ENCODE measurements at places on chromosomes 5 and 9. TPM values are rescaled to one million over a fixed set of nuclear protein-coding genes. Genes with fewer than 3 reads are reported as not detected.

DNA sequence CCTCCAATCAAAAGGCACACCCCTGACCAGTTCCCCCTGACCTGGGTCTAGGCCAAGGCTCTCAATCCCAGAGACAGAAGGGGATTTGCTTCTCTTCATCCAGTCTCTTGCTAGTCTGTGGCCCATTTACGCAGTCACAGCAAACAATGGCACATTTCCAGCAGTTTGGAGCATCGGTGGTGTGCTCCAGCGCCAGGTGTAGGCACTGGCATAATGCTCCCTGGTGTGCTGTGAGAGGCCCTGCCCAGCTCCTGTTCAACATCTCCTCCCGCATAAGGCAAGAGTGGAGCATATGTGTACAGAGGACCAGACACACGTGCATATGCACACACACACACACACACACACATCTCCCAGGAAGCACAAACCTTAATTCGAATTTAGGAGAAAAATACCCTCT, 79.5 kb upstream of the ERCC6L2 start:
- DNase-seq = no peak

- DNase-seq = no peak
These were observed 26.8 kb upstream of the GABRP start for GRCh38 chr5:170756691-170757090.

- peak; percentile 81 for DNase-seq
These were observed 780 bp downstream of the RNU6ATAC start for GRCh38 chr9:134163371-134164196.

GRCh38 chr5:143652108-143652700, 159.8 kb upstream of the HMHB1 start:
- DNase-seq = no peak

GRCh38 chr9:133690081-133690561, 48.0 kb downstream of the SARDH start:
- DNase-seq = no peak

- DNase-seq = no peak
These were observed 16.4 kb upstream of the ZBTB34 start for GRCh38 chr9:126844085-126844484.

- no peak for DNase-seq
These were observed 5.5 kb downstream of the ADRB2 start for GRCh38 chr5:148831590-148832565.

DNA sequence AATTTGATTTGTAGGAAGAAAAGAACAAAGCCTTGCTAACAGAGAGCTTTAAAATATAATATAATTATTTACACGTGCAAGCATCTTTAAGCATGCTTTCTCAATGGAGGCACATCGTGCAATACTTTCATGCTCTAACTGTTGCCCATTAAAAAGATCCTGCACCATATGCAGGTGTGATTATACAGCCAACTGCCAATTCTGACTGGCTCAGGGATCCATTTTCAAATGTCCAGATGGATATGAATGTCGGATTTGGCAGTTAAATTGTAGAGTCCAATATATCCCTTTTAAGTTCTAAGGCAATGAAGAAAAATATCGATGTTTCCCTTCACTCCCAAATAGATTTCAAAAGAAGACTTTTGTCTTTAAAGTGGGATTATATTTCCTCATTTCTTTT, 416.4 kb upstream of the CD180 start:
- DNase-seq = no peak

DNA sequence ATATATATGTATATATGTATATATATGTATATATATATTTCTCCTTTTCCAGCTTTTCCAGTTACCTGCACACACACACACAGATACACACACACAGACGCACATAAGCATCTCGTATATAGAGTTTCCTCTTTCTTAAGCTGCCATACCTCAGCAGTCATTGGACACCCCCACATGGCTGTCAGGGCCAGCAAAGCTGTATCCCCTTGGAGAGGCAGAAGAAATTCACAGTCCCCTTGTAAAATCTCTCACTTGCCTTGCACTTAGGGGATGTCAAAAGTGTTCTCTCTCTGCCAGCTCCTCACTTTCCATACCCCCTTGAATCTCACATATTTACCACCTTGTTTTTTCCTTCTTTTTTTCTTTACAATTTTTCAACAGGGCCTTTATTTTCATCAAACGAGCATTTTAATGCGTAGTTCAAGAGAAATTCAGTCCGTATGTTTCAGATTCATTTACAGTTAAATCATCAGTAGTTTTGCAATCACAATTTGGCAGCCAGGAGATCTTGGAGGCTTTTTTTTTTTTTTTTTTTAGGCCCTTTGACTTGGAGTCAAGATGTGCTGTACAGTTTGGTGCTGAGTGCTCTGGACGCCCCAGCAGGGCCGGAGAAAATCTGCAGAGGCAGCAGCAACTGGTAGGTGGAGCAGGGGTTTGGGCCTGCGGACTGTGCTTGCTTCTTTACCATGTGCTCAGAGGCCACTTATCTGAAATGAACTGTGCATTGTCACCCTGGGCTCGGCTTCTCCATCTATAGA, 244.9 kb upstream of the KLF4 start:
- no peak for DNase-seq

DNA sequence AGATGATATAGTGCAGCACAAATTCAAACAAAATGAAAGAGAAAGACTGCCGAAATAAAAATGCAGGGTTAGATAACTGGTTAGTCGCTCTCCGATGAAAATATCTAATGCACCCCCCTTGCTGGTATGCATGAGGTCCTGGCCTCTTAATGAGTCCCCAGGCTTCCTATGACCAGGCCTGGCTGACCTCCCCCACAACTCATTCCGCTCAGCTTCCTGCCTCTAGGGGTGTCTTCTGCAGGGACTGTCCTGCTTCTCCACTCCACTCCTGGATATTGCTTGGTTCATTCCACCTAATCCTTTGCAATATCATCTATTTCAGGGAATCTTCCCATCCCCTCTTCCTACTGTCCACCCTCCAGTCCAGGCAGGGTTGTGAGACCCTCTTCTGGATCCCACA, 341.8 kb downstream of the ASTN2 start:
- DNase-seq = no peak

DNA sequence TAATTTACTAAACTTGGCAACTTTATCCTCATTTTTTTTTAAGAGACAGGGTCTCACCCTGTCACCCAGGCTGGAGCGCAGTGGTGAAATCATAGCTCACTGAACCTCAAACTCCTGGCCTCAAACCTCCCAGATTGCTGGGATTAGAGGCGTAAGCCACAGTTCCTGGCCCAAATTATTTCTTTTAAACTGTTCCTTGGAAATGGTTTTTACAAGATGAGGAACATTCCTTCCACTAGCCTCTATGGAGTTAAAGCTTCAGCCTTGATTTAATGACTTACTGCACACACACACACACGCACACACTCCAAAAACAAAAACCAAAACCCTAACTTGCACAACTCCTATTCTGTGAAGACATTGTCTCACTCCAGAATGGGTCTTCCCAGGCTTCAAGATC, 77.2 kb upstream of the TARS1 start:
- no peak for DNase-seq

- no peak for DNase-seq
These were observed 737 bp downstream of the RNF180 start for GRCh38 chr5:64166201-64166959.

DNA sequence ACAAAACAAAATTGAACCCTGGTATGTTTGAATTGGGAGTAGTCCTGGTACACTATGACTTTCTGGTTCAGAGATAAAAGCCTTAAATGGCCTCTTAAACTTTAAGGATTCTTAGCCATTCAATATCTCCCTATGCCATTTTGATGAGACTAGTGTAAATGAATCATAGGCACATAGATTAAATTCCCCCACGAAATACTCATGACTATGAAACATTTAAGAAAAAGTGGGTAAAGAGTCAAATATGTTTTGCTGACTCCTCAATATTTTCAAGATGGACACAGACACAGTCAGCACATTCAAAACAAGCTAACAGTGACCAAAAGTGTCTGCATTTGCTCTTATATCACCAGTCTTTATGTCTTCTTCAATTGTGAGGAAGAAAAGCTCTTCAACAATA, 278.3 kb downstream of the PDE4D start:
- no peak for DNase-seq

LCN6 gene
- 7.0 TPM for total RNA-seq

PTBP3 gene
- total RNA-seq = 61.7 TPM

PCDHGB4 gene
- 9.0 TPM for total RNA-seq

FAT2 gene
- 0.40 TPM for total RNA-seq

ARID3C gene
- total RNA-seq = 1.2 TPM

GCNT1 gene
- 9.2 TPM for total RNA-seq

LRRC26 gene
- total RNA-seq = not detected

ANXA1 gene
- 293 TPM for total RNA-seq

SLC6A7 gene
- not detected for total RNA-seq

CNTNAP3 gene
- 10.5 TPM for total RNA-seq
